ENCODE measurements at places on chromosomes 4 and X. TPM values are rescaled to one million over a fixed set of nuclear protein-coding genes. Genes with fewer than 3 reads are reported as not detected.

Gene F9
- not detected for total RNA-seq

Gene CENPVL2
- total RNA-seq = not detected

Gene DSPP
- total RNA-seq = not detected

Gene AKAP4
- total RNA-seq = not detected

Gene SPARCL1
- 26.9 TPM for total RNA-seq

Gene HCFC1
- total RNA-seq = 12.0 TPM

Gene CYBB
- 11.9 TPM for total RNA-seq

Gene MEPE
- not detected for total RNA-seq

DNA sequence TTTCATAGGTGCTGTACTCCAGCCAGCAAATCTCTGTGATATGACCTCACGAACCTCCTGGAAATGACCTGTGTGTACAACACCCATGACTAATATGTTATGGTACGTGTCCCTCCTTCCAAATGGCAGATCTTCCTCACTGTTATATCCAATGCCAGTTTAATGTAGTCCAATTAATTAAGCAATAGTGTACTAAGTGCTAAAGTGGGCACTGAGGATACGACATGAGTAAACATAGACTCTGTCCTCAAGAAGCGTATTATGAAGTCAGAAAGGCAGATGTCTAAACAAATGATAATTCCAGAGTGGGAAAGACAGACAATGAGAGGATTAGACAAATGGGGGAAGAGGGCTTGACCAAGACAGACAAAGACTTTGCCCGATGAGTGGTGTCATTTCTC is 33.9 kb downstream of the GPRIN3 start:
- DNase-seq = no peak

DNA sequence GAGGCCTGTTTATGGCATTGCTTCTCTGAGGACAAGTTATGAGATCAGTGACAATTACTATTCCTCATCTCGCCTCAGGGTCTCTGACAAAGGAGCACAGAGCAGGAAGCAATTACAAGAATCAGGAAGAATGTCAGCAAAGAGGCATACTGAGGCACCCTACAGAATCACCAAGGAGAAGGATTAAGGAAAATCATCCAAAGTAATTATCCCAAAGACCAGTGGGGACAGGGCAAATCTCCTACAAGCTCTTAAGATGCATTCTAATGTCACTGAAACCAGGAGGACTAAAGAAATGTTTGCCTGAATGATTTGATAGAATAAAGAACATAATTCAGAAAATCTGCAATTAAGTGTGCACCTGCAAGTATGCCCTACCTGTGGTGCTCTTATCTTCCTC is 206.2 kb downstream of the RCHY1 start:
- no peak for DNase-seq

DNA sequence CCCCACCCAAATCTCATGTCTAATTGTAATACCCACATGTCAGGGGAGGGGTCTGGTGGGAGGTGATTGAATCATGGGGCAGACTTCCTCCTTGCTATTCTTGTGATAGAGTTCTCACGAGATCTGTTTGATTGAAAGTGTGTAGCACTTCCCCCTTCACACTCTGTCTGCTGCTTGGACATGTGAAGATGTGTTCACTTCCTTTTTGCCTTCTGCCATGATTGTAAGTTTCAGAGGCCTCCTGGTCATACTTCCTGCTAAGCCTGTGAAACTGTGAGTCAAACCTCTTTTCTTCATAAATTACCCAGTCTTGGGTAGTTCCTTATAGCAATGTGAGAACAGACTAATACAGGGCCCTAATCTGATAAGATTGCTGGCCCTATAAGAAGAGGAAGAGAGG is 1514.8 kb downstream of the RPA4 start:
- DNase-seq = no peak

DNA sequence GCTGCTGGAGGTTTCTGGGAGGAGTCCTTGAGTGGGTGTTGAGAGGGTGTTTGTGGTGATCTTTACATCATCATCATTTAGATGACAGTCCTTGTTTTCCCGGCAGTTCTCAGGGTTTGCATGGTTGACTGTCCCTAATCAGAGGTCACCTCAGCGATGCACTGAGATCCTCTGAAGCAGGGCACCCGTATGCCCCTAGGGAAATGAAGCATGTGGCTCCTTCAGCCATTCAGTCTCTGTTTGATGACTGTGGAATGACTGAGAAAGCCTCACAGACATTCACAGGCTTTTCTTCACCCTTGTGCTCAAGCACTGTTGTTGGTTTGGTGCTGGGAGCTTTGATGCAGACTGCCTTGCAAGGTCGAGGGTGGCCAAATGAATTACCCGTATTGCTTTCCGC is 474.7 kb downstream of the SPRY1 start:
- no peak for DNase-seq

DNA sequence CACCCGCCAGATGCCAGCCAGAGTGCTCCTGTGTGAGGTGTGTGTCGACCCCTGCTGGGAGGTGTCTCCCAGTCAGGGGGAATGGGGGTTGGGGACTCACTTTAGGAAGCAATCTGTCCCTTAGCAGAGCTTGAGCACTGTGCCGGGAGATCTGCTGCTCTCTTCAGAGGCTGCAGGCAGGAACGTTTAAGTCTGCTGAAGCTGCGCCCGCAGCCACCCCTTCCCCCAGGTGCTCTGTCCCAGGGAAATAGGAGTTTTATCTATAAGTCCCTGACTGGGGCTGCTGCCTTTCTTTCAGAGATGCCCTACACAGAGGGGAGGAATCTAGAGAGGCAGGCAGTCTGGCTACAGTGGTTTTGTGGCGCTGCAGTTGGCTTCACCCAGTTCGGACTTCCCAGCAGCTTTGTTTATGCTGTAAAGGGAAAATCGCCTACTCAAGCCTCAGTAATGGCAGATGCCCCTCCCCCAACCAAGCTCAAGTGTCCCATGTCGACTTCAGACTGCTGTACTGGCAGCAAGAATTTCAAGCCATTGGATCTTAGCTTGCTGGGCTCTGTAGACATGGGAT is 80.8 kb downstream of the CCSER1 start:
- DNase-seq = no peak

DNA sequence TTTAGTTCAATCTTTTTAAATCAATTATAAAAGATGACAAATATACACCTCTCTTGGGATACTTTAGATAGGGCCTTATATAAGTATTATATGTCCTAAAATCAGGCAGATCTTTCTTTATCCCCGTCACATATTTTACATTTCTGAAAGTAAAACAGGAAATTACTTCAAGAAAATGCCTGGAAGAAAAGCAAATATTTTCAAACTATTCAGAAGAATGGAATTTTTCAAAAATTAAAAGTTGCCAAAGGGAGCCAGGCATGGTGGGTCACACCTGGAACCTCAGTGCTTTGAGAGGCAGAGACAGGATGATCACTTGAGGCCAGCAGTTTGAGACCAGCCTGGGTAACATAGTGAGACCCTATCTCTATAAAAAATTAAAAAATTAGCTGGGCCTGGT is 34.4 kb downstream of the MGARP start:
- DNase-seq = no peak

DNA sequence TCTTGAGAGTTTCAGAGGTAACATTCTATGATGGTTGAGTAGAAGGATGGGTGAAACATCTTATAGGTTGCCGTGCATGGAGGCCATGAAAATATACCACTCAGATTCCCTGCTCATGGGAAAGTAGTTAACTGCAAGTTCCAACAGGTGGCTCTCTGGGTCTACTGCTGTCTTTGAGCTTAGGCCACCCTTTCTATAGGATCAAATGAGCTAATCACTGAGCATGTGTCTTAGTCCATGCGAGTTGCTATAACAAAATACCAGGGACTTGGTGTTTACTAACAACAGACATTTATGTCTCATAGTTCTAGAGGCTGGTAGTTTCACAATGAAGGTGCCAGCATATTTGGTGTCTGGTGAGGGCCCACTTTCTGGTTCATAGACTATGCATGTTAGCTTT is 144.8 kb upstream of the UNC5C start:
- DNase-seq = no peak

GRCh38 chrX:14930663-14931062 is 57.4 kb downstream of the MOSPD2 start:
- DNase-seq = no peak

GRCh38 chr4:173272996-173273395 is 61.2 kb downstream of the HMGB2 start:
- no peak for DNase-seq

DNA sequence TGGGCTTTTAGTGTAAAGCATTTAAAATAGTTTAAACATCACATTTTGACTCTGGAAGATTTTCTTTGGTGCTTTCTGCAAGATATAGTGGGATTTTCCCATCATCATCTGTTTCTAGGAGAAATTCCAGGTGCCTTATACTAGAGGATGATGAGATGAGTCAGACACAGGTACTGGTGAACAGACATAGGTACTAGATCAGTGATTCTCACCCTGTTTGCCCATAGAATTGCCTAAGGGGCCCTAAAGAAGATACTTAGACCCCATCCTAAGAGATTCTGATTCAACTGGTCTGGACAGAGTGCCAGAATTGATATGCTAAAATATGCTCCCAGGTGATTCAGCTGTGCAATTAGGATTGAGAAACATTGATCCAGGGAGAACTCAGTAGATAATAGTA is 9.7 kb downstream of the TSPAN7 start:
- no peak for DNase-seq

DNA sequence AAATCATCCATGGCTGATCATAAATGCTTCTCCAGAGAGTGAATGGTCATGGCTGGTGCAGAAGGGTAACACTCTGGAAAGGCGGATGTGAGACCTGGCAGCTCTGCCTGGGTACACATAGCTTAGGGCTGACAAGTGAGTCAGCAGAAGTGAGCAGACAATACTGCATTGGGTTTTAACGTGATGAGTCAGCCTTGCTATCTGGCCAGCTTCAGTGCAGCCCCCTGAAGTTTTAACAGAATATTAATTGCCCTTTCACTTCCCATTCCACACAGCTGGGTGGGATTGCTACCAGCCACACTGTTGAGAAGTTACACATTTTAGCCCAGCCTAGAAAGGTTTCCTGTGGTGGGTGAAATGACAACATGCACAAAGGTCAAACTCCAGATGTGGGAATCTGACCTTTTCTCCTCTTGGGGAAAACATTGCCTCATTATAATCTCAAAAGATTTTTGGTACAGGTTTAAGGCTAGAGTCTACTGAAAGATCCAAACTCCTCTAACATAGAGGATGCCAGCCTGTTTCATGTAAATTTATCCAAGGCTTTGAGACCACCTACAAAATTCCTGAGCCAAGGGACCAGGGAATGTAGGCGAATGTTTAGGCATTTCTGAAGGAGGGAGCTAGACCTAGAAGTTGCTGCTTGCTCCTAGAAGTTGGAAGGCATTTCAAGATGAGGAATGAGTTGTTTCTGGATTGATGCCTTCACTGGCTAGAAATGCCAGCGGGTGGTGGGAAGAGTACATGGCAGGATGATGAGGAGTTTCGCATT is 230.3 kb upstream of the PGRMC2 start:
- no peak for DNase-seq
